ENCODE measurements at places on chromosomes 4 and X.

DNA sequence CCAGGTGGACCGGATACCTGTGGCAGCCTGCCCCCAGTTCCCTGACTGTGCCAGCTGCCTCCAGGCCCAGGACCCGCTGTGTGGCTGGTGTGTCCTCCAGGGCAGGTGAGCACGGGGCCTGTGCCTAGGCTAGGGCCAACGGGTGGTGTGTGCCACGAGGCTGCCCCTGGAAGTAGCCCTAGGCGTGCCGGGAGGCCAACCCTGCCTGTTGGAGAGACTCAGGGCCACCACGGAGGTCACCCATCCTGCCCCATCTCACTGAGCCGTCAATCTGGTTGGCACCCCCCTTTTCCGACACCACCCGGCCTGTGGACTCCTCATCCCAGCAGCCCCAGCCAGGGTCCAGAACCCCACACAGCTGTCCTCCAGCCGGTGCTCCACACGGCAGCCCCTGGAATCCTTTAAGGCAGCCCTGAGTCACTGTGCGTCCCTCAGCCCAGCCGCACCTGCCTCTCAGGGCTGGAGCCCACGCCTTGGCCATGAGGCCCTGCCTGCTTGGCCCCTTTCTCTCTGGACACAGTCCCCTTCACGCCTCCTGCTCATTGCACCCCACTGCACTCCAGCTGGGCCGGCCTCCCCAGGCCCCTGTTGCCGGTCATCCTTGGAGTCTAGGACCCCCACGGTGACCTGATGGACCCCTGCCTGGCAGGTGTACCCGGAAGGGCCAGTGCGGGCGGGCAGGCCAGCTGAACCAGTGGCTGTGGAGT, 5.3 kb downstream of the PLXNB3 start:
- no peak for DNase-seq

- DNase-seq, result no peak
These were observed 110.2 kb downstream of the CPZ start for GRCh38 chr4:8702516-8703400.

- peak; percentile 94 for DNase-seq
These were observed 241.4 kb upstream of the PGRMC2 start for GRCh38 chr4:128528793-128529553.

DNA sequence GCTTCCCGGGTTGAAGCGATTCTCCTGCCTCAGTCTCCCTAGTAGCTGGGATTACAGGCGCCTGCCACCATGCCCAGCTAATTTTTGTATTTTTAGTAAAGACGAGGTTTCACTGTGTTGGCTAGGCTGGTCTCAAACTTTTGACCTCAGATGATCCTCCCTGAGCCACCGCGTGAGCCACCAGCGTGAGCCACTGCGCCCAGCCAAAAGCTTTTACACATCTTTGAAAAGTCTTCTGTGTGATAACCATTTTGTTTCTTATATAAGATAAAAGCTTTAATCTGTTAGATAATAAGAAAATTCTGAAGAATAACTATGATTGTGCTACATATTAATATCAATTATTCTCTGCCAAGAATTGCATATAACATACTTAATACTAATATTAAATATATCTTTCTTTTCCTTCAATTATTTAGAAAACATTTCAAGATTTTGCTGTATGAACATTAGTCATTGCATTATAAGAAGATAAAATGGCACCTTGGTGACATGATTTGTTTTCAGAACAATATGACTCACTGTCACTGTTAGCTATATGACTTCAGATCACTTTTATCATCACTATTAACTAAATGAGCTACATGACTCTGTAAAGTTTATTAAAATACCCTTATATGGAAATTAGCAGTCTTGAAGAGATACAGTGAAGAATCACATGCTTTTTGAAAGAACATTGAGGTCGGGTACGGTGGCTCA, 33.4 kb downstream of the RUFY3 start:
- DNase-seq, result no peak

DNA sequence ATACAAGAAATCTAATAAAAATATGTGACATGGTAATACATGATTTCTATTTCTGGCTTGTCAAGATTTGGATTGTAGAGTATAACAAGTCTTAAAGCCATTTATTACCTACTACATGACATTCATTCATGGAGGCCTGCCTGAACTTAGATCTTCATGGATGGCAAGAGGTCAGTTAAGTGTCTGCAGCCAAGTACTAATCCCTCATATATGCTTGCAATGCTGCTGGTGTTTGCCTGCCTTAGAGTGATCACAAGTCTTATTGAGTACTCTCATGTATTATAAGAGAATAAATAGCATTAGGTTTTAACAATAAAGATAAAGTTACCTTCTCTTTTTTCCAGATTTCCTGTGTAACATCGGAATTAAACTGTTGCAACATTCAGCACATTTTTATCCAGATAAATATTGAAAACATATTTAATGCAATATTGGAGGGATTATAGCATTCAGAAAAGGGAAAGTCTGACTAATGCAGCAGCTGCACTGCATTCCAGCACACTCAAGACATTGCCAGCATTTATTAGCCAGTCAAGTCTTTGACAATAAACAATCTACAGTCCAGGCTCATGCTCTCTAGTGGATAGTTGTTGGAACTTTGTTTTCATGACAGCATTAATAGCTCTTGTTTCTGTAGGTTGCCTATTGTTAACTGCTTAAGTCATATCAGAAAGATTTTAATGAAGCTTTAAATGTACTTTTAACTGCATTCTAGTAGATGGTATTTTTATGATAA, 737.1 kb downstream of the FAT4 start:
- DNase-seq, result peak; percentile 69

DNA sequence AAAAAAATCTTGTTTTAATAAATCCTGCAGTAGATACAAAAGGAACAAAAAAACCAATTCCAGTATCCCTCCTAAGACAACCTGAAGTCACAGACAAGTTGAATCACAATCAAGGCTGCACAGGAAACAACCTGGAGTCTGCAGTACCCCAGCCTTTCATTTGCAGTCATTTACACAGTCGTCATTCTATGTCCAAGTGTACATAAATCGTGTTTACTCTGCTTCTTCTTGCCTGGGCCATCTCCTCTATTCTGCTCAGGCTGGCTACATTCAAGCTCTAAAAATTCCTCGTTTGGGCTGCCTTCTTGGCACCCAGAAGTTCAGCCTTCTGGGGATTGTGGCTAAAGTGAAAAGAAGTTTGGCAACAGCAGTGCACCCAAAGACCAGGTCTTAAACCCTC, 37.8 kb downstream of the NALF2 start:
- DNase-seq, result no peak

DNA sequence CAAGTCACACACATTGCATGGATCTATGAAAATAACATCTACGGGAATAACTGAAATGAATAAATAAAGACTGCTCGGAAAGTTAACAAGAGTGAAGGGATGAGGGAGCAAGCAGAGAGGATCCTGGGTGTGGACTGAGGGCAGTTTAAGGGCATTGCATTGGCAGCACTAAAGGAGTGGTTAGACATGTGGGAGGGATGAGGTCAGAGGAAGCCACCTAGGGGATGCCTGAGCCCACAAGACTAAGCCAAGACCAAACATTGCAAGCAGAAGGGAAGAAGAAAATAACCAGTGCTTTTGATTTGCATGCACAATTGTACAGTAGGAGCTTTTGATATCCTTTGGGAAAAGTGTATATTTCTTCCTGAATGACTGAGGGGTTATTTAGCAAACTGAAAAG, 106.1 kb downstream of the MSL3 start:
- DNase-seq, result no peak

DNA sequence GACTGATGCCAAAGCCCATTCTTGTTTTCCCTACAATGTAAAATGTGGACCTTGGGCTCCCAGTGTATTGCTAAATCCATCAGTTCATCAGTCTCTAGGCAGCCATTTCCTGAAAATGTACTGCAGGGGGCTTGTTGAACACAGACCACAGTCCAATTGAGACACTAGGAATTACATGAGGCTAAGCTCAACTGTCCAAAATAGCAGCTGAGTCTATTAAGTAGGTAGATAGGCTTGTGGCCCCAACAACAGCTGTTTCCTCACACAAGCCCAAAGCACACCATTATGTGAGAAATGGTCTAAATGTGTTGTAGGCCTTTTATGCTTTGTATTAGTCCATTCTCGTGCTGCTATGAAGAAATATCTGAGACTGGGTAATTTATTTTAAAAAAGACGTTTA, 60.0 kb upstream of the PAK3 start:
- no peak for DNase-seq

DNA sequence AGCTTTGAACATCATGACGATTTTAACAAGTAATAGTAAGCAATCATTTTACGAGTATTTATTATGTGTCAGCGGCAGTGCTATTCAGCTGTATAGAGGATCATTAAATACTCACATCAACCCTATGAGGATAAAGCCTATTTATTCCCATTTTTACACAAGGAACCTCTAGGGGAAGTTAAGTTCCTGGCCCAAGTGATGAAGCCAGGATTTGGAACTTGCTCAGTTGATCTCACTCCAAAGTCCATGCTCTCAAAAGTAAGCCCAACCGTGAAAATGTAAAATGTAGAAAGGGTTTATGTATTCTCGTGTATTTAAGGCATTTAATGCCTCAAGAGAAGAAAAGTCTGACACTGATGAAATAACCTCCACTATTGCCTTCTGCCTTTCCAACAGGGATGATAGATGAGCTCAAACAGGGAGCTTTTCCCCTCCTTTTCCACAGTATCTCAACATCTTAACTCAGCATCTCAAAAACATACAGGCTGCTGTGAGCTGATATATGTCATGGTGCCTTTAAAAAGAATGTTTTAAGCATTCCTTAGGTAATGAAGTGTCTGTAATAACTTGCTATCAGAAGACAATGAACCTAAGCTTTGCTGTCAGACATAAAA, 35.0 kb upstream of the PLA2G12A start:
- no peak for DNase-seq

DNA sequence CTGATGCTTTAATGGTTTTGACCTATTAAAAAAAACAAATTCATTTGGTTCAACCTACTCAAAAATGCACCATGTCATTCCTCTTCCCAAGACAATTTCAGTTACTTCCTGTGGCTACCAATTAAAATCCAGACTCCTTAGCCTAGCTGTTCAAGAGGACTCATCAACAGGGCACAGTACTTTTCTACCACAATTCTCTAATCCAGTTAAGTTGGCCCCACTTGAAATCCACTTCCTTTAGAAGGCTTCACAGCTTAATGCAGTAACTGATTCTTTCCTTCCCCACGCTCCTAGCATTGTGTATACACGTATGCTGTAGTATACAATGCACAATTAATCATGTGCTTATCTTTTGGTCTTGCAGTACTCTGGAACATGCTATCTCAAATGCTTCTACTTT, 129.8 kb downstream of the UGT8 start:
- peak; percentile 1 for DNase-seq

GRCh38 chr4:6195602-6196319, 4.6 kb downstream of the JAKMIP1 start:
- no peak for DNase-seq

- peak; percentile 10 for DNase-seq
These were observed 722.6 kb downstream of the ADGRL3 start for GRCh38 chr4:61922766-61923165.

GRCh38 chr4:168891688-168892087, 118.4 kb downstream of the CBR4 start:
- DNase-seq, result no peak

GRCh38 chr4:169084954-169085353, 74.9 kb upstream of the CBR4 start:
- DNase-seq, result no peak

DNA sequence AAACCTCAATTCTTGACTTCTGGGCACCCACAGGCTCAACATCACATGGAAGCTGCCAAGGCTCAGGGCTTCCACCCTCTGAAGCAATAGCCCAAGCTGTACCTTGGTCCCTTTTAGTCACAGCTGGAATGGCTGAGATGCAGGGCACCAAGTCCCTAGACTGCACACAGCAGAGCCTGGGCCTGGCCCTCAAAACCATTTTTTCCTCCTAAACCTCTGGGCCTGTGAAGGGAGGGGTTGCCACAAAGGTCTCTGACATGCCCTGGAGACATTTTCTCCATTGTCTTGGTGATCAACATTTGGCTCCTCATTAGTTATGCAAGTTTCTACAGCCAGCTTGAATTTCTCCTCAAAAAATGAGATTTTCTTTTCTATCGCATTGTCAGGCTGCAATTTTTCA, 382.7 kb upstream of the RASGEF1B start:
- no peak for DNase-seq

DNA sequence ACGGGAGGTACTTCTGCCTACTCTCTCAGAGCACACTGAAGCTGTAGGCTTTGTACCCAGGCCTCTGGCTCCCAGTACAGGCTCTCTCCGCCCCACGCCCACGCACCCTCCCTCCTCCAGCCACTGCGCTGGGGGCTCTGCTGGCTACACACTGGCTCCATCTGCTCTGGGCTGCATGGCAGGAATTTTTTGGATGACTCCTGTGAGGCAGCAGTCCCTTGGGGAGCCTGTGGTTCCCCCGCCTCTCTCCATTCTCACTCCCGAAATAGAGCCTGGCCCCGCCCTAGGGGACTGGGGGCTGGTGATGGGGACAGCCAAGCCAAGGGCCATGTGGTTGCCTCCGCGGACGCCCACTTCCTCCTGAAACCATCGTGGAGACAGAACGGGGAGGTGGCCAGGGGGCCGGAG, 58.1 kb upstream of the ADRA2C start:
- DNase-seq, result no peak

DNA sequence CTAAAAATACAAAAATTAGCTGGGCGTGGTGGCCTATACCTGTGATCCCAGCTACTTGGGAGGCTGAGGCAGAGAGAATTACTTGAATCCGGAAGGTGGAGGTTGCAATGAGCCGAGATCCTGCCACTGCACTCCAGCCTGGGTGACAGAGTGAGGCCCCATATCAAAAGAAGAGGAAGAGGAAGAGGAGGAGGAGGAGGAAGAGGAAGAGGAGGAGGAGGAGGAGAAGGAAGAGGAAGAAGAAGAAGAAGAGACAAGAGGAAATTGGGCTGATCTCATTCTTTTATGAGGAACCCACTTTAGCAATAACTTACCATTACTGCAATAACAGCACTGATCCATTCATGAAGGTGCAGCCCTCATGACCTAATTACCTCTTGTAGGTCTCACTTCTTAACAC, 138.9 kb upstream of the GIMD1 start:
- no peak for DNase-seq

- no peak for DNase-seq
These were observed 437.2 kb upstream of the TECRL start for GRCh38 chr4:64846417-64846816.

GRCh38 chr4:119118397-119118796, 17.2 kb upstream of the MYOZ2 start:
- peak; percentile 82 for DNase-seq

- no peak for DNase-seq
These were observed 65.6 kb downstream of the MCF2 start for GRCh38 chrX:139642241-139642927.

GRCh38 chr4:85676850-85677590, 202.1 kb downstream of the ARHGAP24 start:
- no peak for DNase-seq

DNA sequence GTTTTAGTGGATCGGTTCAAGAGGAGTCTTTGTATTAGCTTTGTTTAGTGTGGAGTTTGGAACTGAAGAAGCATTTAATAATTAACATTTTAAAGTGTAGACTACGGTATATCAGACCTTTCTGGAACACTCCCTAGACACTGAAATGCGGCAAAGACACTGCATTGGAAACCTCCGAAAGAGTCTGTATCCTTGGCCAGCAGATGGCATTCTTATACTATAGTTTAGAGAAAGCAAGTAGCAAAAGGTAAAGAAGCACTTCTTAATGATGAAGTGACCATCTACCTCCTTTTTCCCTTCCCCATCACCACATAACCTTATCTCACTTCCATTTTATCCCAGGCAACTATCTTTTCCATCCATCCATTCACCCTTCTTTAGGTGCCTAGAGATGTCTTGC, 7.6 kb downstream of the FABP2 start:
- DNase-seq, result peak; percentile 56
